ENCODE measurements at places on chromosomes 16 and 17.

- no peak for DNase-seq
Measured at GRCh38 chr16:30644334-30644830, 6.4 kb upstream of the PRR14 start.

GRCh38 chr16:29809031-29809747 is 2.8 kb upstream of the PRRT2 start:
- DNase-seq: no peak

GRCh38 chr16:47995354-47995753 is 160.4 kb downstream of the ABCC12 start:
- DNase-seq: no peak

GRCh38 chr16:77700846-77701245 is 21.5 kb upstream of the NUDT7 start:
- no peak for DNase-seq

GRCh38 chr17:57935833-57936807 is 19.1 kb downstream of the CUEDC1 start:
- no peak for DNase-seq

GRCh38 chr17:76204277-76204676 is 36.0 kb downstream of the RNF157 start:
- DNase-seq: peak; percentile 80

- DNase-seq: no peak
Measured at GRCh38 chr17:20997711-20998570, 44.9 kb downstream of the USP22 start.

DNA sequence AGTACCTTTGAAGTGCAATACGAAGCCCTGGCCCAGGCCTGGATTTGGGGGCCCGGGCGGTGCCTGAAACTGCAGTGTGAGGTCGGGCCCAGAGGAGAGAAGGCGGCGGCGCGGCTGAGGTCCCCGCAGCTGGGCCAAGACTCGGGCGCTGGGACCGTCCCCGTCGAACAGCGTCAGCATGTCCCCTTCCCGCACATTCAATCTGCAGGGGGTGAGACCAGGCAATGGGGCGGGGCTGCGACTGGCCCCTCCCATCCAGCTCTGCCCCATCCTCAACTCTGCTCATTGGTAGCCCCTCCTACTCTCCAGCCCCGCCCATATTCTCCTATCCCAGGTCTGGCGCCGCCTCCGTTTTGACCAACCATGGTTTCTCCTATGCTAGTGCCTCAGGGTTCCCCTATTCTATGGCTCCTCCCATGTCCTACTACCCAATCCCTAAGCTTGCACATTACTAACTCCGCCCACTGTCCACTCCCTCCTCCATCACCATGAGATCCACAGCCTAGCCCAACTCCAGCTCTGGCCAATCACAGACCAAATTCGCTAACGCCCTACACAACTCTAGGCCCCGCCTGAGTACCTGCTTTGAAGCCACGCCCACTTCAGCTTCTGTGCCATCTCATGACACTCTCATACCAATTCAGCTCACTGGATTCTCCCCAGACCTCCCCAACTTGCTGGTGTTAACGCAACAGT is 14.4 kb upstream of the CDIPT start:
- no peak for DNase-seq

GRCh38 chr17:34287875-34288274 is 2.3 kb downstream of the CCL11 start:
- no peak for DNase-seq

GRCh38 chr16:21952040-21952792 is 945 bp upstream of the UQCRC2 start:
- no peak for DNase-seq

GRCh38 chr17:49364119-49364518 is 2.1 kb upstream of the ZNF652 start:
- no peak for DNase-seq

All from HS-5 (cell line).